Endothelial cell of umbilical vein (primary cell): ENCODE measurements at places on chromosomes 12 and 14. TPM values are rescaled to one million over a fixed set of nuclear protein-coding genes. Genes with fewer than 3 reads are reported as not detected.

The PLEKHD1 gene
- total RNA-seq = not detected in 2 replicates

The PDE3A gene
- 25.7 and 27.4 TPM in 2 replicates for total RNA-seq

The ESR2 gene
- 0.58 TPM in 1 of 2 replicates, not detected in the other for total RNA-seq

- no peak for DNase-seq
Measured at GRCh38 chr14:102330806-102331205, 11.3 kb downstream of the ZNF839 start.

- DNase-seq = peak; percentile 36
Measured at GRCh38 chr12:122182887-122183587, at the start of gene LRRC43. Gene LRRC43 (plus strand): TSS chr12:122183123. CDS start chr12:122183145, 22 bp downstream.

- DNase-seq = no peak
Measured at GRCh38 chr14:93969082-93969828, 7.1 kb downstream of the ASB2 start.

GRCh38 chr12:130860311-130860710 lies 11.6 kb upstream of the RAN start:
- DNase-seq = no peak

GRCh38 chr12:62130834-62131552 lies 129.2 kb upstream of the USP15 start:
- DNase-seq = no peak

GRCh38 chr14:84622357-84622756 lies 907.6 kb upstream of the FLRT2 start:
- peak; percentile 94 for DNase-seq

- DNase-seq = no peak
Measured at GRCh38 chr14:99426265-99426664, 54.4 kb downstream of the SETD3 start.

DNA sequence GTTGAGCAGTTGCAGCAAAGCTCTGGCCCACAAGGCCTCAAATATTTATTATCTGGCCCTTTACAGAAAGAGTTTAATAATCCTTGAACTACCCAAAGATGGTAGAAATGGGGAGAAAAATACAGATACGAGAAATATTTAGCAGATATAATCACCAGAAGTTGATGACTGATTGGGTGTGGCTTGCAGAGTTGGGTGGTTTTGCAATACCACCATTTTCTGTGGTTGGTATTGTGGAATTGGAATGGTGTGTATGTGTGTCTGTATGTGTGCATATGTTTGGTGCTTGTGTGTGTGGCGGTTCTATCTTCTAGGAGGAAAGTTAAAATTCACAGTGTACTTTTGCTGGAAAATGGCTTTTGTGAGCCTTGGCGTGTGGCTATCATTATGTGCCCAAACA lies 85.4 kb upstream of the MANSC4 start:
- no peak for DNase-seq

- DNase-seq = no peak
Measured at GRCh38 chr14:52455291-52456088, 96.8 kb downstream of the TXNDC16 start.

DNA sequence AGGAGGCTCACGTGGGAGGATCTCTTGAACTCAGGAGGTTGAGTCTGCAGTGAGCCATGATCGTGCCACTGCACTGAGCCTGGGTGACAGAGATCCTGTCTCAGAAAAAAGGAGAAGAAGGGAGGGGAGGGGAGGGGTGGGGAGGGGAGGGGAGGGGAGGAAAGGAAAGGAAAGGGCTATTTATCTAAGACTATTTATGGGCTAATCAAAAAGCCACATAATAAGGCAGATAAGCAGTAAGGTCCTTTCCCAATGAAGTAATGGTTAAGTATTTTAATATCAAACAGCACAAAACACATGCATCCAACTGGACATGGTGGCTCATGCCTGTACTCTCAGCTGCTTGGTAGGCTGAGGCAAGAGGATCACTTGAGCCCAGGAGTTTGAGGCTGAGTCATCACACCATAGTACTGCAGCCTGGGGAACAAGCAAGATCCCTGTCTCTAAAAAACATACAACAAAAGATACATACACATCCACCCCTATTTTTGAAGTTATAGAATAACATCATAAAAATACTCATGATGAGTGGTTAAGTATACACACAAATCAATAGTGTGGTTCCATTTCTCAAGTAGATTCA lies 9.7 kb downstream of the PAWR start:
- peak; percentile 33 for DNase-seq

- no peak for DNase-seq
Measured at GRCh38 chr12:130452546-130452945, 114.9 kb downstream of the PIWIL1 start.

GRCh38 chr14:100018482-100018881 lies 46.7 kb upstream of the EVL start:
- no peak for DNase-seq

GRCh38 chr12:127297327-127297726 lies 969.6 kb upstream of the TMEM132C start:
- no peak for DNase-seq

- DNase-seq = no peak
Measured at GRCh38 chr14:32049361-32050088, 27.6 kb upstream of the ARHGAP5 start.

GRCh38 chr14:46034305-46034704 lies 617.3 kb downstream of the RPL10L start:
- no peak for DNase-seq

DNA sequence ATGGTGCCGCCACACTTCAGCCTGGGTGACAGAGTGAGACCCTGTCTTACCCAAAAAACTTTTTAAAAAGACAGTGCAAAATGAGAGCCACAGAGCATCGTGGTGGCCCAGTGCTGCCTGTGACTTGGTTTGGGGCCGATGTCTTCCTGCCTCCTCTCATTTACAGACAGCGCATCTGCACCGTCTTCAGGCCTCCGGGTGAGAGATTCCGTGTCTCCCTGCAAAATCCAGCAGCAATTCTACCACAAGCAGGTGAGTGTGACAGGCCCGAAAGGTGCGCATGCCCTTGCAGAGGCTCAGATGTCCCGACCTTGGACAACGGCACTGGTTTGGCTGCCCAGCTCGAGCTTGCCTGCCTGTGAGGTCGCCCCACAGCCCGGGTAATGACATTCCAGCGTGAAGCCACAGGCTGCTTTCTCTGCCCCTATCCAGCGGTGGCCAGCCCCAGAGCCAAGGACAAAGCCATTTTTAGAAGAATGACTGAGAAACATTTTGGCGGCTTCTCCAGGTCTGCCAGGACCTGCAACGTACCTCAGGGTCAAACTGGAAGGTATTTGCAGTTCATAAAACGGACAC lies 70.3 kb upstream of the RFLNA start:
- DNase-seq = no peak

GRCh38 chr12:109428037-109428629 lies 49.0 kb downstream of the KCTD10 start:
- peak; percentile 83 for DNase-seq

DNA sequence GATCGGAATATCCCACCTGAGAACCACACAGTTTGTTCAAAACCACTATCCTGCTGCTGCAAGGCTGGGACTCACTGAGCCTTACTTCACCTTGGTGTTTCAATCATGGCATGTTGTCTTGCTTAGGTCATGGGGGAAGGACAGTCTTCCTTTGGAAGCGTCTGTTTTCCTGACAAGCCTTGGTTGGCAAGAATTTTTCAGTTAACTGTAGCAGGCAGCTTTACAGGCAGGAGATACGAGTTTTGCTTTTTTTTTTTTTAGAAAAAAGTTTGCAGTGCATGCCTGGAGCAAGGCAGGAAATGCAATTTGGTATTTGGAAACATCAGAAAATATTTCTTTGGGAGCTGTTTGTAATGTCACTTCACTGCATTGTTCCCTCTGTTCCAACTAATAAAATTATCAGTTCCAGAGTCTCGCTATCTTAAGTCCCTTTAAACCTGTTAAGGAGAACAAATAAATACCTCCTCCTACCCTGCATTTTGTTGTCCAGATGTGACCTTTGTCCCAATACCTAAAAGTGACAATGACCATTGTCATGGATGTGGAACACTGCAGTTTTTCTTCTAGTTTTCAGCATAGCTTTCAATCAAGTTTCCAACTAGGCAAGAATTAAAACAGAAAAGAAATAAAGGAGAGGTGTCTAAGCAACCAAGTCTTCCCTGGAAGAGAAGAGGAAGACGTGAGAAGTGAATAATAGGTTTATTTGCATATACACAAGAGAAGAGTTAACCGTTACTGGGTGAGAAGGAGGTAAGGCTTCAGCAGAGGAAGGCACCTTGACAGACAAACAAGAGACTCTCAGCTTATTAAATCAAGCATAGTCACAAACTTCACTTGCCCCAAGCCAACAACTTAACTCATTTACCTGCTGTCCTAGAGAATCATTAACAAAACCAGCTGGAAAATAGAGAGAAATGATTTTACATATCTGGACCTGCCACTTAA lies 71.4 kb upstream of the ACTN1 start:
- DNase-seq = peak; percentile 51

DNA sequence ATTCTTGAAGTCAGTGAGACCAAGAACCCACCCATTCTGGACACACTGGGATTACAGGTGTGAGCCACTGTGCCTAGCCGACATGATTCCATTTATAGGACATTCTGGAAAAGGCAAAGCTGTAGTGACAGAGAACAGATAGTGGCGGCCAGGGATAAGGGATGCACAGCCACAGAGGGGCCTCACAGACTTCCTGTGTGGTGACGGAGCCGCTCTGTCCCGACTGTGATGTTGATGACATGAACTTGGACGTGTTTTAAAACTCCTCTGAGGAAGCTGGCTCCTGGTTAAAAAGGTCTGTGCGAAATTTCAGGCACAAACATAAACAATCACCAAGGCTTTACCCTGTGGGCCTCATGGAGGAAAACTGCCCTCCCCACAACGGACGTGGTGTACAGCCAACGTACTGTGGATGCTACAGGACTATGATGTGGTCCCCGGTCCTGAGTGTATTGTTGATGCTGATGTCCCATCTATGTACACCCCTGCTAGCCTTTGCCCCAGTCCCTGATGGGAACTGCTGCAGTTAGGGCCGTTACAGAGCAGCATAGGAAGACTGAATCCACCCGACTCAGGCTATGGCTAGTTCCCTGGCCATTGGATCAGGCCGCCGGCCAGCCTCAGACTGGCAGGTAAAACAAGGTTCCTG lies 15.9 kb downstream of the ZNF605 start:
- no peak for DNase-seq

DNA sequence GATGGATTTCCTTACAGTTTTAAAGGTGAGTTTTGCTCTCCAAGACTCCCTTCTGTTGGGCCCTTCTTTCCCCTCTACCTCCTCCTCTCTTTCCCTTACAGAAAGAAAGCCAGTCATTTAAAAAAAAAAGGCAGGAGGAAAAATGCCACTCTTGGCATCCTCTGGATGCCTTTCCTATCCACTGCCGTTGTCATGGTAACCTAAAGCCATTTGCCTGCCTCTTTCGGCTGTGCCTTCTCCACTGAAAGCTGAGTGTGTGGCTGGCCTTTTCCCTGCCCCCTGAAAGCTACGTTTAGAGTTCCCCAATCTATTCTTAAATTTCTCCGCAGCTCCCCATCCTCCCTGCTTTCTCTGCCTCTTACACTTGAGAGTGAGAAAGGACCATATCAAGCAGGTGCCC lies 67.1 kb downstream of the TUNAR start:
- no peak for DNase-seq

DNA sequence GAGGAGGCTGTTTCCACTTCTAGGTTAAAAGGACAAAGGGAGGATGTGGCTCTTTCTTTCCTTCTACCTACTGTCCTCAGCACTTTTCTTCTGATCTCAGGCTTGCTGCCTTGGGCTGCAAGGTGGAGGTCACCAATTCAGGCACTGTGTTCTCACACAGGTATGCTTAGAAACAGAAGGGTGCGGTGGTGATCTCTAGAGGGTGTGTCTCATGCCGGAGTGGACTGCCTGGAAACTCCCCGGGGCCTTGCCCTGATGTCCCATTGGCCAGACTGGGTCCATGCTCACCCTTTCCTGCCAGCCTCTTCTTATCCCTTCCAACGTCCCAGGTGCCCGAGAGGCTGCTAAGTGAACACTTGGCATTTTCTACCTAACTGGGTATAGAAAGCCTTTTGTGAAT lies 1197.6 kb downstream of the AACS start:
- DNase-seq = no peak

DNA sequence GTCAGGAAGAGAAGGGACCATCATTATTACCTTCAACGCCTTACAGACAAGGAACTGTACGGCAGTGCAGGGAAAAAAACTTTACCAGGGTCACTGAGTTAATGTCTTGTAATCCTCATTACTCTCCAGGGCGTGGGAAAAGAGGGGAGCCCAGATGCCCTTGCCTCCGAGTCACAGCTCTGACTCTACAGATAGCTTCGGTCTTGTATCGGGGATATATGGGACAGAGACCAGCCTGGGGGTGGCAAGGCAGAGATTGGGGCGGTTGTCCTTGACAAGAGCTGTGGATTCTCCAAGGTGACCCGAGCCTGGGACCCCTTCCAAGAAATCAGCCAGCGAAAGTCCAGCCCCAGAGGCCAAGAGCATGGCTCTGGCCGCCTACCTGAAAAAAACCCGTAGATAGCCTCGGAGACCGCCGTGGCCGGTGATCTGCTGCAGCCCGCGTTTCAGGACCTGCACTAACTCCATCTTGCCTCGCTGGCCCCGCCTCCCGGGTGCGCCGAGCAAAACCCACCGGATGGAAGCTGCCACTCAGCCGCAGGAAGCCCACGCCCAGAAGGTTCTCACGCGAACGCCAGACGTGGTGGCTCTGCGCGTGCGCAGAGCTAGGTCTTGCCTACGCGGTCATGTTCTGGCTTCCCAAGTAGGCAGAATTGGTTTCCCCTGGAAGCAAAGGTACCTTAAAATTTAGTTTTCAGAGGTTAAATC lies at the start of gene NDUFA12:
NDUFA12 (minus strand) TSS at position 485 of the 708 bp plus-strand sequence; CDS start at position 468, 17 bp downstream.
- DNase-seq = peak; percentile 97

GRCh38 chr14:105201156-105201924 lies 20.2 kb upstream of the NUDT14 start:
- no peak for DNase-seq
